ENCODE measurements at places on chromosomes 5 and 9.

DNA sequence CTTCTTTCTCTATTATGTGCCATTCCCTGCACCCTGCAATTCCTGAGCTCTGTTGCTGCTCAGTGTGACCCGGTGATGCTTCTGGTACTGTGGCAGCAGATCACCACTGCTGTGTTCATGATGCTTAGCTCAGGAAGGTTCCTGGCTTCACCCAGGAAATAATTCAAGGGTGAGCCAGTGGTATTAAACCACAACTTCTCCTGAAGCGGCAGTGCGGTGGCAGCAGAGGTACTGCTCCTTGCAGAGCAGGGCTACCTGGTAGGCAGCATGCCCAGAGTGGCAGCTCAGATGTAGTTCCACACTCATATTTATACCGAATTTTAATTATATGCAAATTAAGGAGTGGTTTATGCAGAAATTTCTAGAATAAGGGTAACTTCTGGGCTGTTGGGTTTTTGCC, 213.8 kb upstream of the ZNF608 start:
- no peak for DNase-seq

DNA sequence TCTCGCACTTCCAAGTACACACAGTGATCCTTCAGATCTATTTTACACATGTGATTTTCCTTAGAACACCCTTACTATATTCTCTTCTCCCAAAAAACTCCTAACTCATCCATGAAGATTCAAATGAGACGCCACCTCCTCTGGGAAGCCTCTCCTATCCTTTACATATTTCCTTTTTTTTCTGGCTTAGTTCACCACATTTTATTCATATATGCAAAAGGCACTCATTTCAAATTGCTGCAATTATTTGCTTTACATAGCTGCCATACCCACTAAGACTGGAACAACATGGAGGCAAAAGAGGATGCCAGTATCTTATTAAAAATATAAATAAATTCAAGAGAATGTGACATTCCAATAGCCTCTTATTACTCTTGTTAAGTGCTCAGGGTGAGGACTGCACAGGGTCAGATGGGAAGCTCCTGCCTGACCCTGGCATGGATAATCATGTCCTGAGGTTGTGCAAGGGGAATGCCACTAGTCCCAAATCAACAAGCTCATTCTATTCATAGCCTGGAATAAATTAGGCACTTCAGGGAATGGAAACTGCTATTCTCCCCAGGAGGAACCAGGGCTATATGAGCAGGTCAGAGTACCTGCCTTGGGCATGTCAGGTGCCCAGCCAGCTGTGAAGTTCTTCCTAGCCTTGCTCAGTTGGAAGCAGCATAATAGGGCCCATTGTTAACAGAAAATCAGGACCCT, 262.9 kb downstream of the FBXL17 start:
- DNase-seq: no peak

GRCh38 chr9:135830496-135830895, 76.8 kb downstream of the CAMSAP1 start:
- no peak for DNase-seq

DNA sequence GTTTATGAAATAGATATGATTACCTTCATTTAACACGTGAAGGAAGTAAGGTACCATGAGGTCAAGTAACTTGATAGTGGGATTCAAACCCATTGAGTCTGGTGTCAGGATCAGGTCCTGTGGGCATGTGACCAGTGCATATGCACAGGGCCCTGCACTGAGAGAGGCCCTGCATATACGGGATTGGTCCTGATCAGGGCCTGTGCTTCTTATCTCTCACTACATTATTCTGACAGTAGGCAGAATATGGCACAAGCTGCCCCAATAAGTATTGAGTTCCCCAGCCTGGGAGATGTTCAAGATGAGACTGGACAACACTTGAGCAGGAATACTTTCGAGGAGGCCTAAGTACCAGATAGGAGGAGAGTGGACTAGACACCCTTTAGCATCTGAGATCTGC, 44.0 kb downstream of the GALNT10 start:
- no peak for DNase-seq

DNA sequence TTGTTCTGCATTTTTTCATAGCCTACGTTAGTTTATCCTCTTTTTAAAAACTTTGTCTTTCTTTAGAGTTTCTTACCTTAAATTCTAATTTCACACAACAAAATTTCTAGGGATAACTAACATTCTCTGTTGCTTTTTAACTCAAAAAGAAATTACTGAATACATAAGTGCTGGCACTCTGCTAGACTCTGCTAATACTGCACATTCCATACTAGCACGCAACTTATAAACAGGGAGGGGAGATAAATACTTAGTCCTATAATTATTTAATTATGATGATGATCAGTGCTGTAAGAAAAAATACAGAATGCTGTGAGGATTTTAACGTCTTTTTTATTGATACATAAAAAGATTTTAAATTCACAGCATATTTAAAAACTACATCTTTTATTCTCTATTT, 25.1 kb downstream of the RNF145 start:
- DNase-seq: no peak

GRCh38 chr5:175501759-175502158, 23.4 kb downstream of the SFXN1 start:
- DNase-seq: no peak

DNA sequence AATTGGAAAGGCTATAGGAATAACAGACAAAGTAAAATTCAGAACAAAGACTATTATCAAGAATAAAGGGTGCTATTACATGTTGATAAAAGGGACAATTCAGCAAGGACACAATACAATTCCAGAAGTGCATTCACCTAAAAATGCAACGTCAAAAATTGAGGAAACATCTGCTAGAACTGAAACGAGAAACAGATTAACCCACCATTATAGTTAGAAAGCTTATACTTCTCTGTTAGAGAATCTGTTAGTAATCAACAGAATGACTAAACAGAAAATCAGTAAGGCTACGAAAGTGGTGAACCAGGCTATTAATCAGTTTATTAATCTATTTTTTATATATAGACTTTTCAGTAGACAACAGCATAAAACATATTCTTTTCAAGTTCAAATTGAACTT, 14.8 kb downstream of the FCN1 start:
- no peak for DNase-seq

- no peak for DNase-seq
Measured at GRCh38 chr9:73210886-73211666, 59.4 kb downstream of the ANXA1 start.

GRCh38 chr9:8648271-8648845, 848.8 kb upstream of the DMAC1 start:
- DNase-seq: no peak

DNA sequence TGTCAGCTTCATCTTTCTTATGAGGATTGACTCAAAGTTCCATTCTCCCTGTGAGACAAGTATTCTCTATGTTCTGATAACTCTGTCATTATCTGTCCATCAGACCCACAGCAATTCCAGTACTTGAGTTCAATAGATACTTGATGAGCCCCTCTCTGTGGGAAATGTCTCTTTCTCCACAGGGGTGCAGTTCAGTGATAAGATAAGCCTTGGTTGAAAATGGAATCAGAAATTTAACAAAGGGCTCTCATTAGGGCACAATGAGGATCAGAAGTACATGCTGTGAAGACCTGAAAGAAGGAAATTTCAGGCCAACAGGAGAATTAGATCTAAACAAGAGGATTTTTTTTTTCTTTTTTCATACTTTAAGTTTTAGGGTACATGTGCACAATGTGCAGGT, 737.3 kb downstream of the MTRR start:
- DNase-seq: no peak

GRCh38 chr5:89556215-89556913, 673.4 kb upstream of the MEF2C start:
- no peak for DNase-seq

DNA sequence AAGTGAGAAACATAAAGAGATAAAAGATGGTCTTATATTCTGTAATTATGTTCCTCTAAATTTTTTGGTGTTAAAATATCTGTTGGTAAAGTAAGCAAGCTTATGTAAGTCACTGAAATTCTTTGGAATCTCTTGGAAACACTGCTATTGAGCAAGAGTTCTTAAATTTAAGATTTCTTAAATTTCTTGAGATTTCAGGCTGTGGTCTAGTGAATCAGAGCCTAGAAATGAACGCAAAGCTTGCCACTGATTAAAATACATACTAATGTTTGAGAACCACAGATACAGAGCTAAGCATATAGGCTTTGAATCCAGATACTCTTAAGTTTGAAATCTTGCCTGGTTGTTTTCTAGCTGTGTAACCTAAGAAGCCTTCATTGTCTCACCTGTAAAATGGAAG, 133.4 kb downstream of the TRPM3 start:
- no peak for DNase-seq

DNA sequence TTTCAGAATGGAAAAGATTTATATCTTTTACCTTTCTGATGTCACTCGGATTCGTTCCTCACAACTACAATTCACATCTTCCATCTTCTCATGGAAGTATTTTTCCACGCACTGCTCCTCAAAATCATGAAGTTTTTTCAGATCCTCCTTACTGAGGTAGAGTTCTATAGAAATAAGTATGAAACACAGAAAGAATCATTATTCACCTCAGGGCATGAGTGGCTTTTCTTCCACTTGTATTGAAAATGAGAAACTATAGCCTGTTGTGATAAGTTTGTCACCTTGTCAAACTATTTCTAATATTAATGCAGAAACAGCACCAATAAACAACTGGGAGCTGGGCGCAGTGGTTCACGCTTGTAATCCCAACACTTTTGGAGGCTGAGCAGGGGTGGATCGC, 116.0 kb downstream of the TRPM6 start:
- no peak for DNase-seq

- peak; percentile 36 for DNase-seq
Measured at GRCh38 chr9:5629312-5630080, 589 bp downstream of the RIC1 start.

GRCh38 chr5:59608745-59609144, 284.8 kb downstream of the PDE4D start:
- DNase-seq: no peak

- DNase-seq: no peak
Measured at GRCh38 chr5:175201393-175201792, 242.6 kb downstream of the DRD1 start.

DNA sequence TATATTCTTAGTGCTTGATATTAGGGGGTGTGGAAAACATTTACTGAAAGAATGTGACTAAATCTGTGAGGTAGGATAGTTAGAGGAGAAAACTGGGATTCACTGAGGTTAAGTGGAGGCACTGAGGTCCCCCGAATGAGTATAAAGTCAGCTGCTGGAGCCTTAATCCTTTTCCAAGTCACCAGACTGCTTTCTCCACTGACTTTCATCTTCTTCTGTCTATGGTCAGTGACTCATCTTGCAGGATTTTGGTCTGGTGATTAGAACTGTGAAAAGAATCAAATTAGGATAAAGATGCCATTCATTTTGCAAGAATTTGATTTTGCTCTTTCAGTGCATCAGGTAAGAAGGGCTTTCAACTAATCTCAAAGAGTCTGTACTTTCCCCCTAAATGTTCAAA, 89.3 kb upstream of the ALDH1A1 start:
- DNase-seq: no peak

- no peak for DNase-seq
Measured at GRCh38 chr5:59061377-59061776, 478.5 kb downstream of the RAB3C start.

- no peak for DNase-seq
Measured at GRCh38 chr5:7078101-7078500, 317.8 kb upstream of the ADCY2 start.

DNA sequence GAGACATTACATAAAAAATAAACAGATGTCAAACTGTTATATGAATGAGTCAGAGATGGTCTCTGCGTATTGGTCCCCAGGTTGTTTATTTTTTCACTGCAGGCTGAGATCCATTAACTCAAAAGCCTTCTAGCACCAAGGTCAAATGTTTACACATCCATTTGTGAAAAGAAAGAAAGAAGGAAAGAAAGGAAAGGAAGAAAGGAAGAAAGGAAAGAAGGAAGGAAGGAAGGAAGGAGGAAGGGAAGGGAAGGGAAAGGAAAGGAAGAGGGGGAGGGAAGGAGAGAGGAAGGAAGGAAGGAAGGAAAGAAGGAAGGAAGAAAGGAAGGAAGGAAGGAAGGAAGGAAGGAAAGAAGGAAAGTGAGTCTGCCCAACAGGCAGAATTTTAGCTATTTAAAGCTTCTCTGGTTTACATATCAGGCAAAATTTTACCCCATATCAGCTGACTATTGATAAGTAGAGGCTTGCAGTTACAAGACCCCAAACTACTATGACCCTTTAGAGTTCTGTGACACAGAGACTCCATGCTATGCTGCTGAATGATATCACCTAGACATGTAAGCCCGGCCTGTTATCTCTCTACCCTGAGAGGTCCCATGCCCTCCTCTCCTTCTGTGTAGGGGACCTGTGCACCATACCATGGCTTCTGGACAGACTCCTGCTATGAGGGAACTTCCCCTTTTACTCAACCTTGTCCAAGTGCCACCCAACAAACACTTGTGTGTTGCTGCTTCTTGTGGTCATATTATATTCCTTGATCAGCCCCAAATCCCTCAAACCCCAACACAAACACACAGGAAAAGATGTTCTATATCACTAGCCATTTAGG, 59.0 kb downstream of the DRD1 start:
- no peak for DNase-seq

DNA sequence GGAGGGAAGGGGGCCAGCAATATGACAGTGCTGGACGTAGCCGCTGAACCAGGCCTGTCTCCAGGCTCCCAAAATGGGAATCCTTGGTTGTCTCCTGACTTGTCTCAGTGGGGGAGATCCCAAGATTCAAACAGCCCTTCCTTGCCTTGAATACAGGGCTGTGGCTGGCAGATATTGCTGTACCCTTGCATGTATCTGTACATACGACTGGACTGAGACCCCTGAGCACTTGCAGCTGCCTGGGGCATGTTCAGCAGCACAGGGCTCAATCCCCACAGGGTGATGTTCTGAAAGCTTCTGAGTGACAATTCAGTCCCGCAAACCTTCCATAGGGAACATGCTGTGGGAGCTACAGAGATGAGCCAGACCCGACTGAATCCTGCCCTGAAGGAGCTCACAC, 13.3 kb downstream of the OR13J1 start:
- DNase-seq: no peak

GRCh38 chr5:10935536-10935935, 174.5 kb upstream of the DAP start:
- no peak for DNase-seq

DNA sequence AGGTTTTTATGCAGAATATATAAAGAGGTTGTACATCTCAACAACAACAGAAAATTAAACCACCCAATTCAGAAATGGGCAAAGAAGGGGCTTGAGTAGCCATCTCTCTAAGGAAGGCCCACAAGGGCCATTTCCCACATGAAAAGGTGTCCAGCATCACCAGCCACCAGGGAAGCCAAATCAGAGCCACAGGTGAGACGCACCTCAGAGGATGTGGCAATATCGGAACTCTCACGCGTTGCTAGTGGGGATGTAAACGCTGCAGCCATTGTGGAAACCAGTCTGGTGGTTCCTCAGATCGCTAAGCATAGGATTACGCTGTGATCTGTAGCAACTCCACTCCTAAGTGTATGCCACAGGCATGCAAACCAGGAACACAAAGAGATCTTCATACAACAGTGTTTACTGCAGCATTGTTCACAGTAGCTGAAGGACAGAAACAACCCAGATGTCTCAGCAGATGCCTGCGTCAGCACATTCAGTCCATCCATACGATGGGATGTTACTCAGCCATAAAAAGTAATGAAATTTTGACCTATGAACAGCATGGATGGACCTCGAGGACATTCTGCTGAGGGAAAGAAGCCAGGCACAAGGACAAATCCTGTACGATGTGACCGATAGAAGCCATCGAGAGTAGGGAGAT, 84.3 kb upstream of the CACNA1B start:
- no peak for DNase-seq
